ENCODE measurements at places on chromosomes 1 and 21.

GRCh38 chr1:36533897-36534296, 51.2 kb upstream of the CSF3R start:
- no peak for DNase-seq

GRCh38 chr1:68359045-68359444, 90.7 kb downstream of the RPE65 start:
- no peak for DNase-seq

- DNase-seq, result no peak
These were observed 22.5 kb downstream of the TGFBR3 start for GRCh38 chr1:91863498-91863897.

- DNase-seq, result no peak
These were observed 435.8 kb downstream of the MRPL39 start for GRCh38 chr21:25171438-25171837.

- no peak for DNase-seq
These were observed 16.9 kb upstream of the ECE1 start for GRCh38 chr1:21307210-21307609.

DNA sequence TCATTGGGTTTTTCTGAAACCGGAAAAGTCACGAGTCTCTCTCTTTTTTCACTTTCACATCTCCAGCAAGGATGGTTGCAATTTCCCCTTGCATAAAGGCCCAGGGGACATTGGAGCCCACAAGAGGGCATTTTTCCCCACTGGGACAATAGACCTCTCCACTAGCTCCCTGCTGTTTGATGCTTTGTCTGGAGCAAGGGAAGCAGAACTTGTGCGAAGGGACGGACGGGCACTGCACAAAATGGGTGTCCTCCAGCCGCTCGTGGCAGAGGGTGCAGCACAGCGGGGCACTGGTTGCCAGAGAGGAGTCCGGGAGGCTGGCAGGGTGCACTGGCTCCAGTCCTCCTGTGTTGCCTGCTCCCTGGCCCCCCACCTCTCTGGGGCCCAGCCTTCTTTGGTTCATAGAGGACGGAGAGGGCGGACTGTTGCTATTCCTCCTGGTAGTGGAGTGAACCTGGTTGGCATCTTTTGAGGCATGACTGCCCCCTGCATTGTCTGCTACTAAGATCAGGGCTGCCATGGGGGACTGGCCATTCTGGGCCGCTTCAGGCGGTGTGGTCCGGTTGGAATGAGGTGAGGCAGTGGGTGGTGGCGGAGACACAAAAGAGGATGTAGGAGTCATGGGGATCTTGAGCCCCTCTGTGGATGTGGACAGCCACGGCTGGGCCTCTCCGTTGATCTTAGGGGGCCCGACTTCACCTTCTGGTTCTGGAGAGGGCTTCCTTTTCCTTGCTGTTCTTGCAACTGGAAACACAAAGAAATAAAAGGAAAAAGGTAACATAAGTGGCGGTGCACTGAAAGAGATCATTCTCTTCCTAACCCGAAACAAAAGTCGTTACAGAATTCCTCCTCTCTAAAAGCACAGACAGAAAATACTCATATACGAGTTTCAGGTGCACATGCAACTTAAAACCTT, 2.6 kb downstream of the IRF2BP2 start:
- peak; percentile 20 for DNase-seq
